Right forelimb (tissue), 1 donor: ENCODE measurements at places on chromosomes 7 and 10.

DNA sequence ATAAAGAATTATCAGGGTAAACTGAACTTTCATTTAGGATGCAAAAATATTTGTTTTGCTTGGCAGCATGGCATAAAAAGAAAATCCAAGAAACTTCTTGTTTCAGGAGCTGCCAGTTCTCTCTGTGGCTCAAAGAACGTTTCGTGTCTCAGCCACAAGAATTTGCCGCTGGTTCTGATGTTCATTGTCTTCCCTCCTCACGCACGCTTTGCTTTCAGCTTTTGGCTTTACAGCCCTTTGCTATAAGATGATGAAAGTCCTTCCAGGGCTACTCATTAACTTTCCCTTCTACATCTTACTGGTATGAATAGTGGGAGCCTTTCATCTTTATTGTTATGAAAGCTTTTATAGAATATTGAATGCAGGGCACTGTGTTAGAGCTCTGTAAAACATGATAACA lies 124.7 kb downstream of the BICC1 start:
- no peak for DNase-seq

- no peak for DNase-seq
Observed at GRCh38 chr7:98209166-98209920, 1.9 kb upstream of the BHLHA15 start.

DNA sequence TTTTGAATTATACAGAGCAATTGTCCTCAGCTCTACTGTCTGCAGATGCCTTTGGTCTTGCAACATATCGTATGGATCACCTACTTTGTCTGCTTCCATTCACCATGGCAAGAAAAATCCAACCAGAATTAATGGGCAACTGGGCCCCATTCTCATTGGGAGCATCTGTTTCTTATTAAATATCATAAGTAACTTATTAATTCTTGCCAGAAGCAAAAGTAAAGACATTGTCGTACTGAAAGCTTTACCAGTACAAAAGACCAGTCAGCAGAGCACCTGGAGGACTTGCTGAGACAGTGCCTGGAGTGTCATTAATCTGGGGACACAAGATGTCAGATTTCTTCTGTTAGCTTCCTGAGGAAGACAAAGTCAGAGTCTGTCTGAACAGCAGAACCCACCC lies 404.5 kb downstream of the INHBA start:
- DNase-seq: no peak

DNA sequence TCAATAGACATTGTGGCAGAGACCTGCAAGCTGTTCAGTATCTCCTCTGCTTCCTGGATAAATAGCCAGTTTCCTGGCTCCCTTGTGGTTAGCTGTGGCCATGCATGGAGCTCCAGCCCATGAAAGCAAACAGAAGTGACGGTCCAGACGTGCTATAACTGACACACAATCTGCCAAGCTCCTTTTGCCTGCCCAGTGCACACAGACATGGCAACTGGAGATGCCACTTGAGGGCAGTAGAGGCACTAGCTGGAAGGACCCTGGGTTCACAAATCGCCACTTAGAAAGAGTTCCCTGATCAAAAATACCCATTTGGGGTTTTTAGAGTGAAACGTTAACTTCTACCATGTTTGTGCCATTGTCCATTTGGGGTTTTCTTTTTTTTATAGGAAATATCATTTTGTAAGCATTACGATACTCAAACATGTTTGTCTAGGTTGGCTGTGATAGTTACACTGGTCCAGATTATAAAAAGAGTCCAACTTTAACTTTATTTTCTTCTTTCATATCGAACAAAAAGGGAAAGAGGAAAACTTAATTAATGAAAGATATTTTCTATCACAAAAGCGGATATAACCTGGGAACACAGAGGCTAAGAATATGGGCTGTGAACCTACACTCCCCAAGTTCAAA lies 31.3 kb downstream of the KIN start:
- no peak for DNase-seq

GRCh38 chr7:97025983-97026714 lies 1.5 kb upstream of the DLX5 start:
- no peak for DNase-seq

- no peak for DNase-seq
Observed at GRCh38 chr7:71498381-71498780, 366.4 kb downstream of the GALNT17 start.

- DNase-seq: no peak
Observed at GRCh38 chr10:74049955-74050354, 52.0 kb downstream of the VCL start.

DNA sequence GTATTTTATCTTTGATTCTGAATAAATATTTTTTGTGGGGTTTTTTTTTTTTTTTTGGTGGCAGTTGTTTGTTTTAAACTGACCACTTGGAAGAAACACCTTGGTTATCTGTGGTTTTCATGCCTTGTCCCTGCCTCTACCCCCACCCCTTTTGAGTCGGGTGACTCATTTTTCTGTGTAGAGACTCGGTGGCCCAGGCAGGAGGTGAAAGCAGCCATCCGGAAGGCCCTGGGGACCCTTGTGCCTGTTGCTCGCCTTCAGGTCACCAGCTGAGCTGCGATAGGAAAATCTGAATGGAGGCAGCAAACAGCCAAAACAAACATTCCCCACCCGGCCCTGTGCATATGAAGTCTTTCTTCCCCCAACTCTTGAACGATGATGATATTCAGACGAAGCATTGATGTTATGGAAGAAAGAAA lies 22.8 kb downstream of the CYP17A1 start:
- no peak for DNase-seq

DNA sequence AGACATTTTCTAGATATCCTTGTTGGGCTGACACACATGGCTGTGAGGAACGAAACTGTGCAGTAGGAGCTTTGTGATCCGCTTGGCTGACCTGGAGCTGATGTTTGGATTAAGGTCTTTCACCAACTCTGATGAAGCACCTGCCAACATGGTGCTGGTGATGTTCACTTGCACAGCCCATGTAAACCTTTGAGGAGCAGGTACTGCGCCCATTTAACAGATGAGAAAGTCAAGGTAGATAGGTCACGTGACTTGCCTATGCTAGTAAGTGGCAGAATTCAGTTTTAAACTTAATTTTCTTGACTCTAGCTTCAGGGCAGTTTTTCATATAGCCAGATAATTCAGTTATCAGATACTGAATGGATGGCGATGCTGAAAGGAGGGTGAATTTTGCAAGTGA lies 351.9 kb downstream of the RPS24 start:
- DNase-seq: no peak
